ENCODE measurements at places on chromosomes 3 and 15.

GRCh38 chr3:69084326-69085167, at the start of gene ARL6IP5:
TSS of gene ARL6IP5 (plus strand) at chr3:69084937. CDS start at chr3:69085048, 111 bp downstream.
- peak; percentile 84 for DNase-seq

DNA sequence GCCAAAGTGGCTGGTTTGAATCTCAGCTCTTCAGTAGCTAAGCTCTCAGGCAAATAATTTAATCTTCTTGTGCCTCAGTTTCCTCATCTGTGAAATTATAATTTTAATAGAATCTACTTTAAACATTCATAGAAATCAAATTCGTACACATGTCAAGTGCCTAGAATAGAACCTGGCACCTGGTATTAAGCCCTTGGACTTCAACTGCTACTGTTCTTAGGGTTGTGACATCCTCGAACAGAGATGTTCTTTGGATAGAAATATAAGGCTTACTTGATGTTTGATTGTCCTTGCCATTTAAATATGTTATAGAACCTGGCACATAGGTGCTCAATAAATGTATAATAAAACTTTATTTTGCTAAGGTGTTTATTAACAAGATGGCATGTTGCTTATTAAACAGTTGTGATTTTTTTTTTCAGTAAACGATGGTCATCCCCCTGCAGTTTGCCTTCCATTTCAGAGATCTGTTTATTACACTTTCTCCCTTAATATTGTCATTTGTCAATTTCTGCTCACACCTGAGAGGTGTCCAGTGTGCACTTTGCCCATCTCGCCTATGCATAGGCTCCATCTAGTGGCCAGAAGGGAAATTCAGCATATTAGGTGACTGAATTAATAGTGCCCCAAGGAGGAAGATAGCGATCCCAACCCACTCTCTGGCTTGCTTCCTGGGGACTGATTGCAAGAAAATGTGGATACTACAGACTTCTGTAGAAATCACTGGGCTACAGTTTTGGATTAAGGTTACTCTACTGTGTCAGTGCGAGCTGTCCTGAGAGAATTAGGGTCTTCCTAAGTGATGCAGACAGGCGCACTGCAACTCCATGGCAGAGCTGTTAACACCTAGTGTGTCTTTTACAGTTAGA, 10.7 kb downstream of the IGF1R start:
- DNase-seq: peak; percentile 47

DNA sequence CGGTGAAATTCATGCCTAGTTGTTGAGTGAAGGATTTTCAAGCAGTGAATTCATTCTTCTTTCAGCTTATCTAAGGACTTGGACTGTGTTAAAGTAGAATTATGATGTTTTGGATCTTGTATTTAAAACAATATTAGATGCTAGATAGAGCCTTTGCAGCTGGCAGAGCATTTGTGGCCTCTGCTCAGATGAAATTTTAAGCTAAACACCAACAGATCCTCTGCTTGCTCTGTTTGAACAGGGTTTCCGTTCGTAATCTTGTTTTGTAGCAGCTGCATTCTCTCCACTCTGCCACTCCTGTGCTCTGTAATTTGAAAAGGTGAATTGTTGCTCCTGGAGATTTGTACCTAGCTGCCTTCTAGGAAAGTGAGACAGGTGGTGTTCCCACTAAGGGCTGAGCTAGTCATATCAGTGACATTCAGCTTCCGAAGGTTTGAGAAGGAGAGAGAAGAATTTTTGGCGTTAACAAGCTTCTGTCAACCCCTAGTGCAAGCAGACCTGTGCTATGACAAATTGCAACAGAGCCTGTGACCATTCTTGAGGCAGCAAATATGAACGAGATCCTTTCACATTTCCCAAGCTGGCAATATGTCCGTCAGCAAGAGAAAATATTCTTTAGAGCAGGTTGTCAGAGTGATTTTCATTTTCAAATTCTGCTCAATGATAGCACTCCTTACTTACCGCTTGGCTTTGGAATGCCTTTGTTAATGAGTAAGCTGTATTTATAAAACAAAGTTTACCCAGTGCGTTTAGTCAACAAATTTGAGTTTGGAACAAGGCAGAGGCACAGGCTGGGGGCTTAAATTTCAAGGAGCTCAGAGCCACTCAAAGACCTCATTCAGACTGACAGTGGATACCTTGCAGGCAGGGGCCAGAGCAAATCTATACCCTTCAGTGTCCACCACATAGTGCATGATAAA, 5.3 kb downstream of the CHST2 start:
- peak; percentile 76 for DNase-seq

DNA sequence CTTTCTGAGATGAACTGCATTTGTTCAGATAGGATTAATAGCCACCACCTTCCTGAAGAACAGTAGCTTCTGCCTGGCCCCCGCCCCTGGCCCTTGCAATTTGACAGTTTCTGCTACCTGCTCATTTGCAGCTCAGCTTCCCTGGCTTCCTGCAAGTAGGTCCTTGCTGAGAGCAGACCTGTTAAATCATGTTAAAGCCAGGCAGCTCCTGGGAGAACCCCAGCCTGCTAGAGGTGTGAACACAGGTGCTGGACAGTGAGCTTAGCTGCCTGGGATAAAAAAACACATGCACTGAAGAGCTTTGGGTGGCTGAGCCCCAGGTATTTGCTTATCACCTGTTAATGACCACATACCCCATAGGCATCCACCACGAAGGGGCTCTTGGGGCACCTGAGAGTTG, 143.4 kb downstream of the PTPRG start:
- DNase-seq: no peak

GRCh38 chr3:58104712-58105111, 96.5 kb downstream of the FLNB start:
- DNase-seq: no peak

DNA sequence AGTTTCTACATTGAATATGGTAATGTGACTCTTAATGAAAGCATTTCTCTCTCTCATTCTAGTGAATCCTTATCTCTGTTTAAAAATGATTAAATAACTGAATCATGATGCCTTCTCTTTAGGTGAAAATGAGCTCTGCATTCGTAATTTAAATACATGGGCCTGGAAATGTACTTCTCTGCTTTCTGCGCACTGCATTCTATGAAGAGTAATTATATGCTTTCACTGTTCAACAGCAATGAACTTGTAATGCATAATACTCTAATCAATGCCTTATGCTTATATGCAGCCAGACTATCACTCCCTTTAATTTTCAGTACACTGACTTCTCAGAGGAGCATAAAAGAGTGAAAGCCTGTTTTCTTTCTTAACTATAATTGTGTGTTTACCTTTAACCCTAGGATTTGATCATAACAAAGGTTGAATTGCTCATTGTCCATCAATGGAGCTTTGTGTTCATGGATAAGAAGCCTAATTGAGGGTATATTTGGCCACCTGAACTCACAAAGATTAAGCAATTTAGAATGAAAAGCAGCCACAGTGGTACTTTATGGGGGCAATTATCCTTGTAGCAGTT, 330.8 kb upstream of the PDZRN3 start:
- DNase-seq: peak; percentile 87

- no peak for DNase-seq
Observed at GRCh38 chr15:88257311-88258092, 963 bp upstream of the NTRK3 start.

DNA sequence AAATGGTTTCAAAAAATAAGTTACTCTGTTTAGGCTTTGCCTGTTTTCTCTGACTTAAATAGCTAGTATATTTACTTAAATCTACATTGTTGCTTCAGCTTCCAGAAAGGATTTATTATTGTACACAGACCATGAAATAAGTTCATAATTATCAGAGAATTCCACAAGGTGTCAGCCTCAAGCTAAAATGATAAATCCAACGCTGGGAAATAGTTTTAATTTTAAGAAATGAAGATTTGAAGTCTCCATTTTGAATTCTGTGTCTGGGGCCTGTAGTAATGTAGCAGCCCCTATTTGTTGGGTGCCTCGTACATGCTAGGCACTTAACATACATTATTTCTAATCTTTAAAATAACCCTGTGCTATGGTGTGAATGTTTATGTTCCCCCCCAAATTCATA, 92.6 kb upstream of the KCNMB2 start:
- DNase-seq: peak; percentile 45

DNA sequence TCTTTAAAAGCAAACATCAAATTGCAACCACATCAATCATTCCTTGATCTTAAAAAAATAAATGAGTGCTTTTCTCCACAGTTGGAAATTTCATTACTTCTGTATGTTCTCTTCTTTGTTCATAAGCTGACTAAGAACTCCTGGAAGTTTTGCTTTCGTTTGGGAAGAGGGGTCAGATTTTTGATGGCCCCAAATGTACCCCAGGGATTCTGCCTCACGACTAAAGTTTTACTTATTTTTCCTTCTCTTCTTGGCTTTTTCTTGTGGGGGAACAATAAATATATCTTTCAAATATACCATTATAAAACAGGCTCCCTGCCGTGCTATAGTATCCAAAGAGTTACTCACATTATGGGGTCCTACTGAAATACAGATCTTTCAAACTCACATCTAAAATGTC, 215.0 kb upstream of the CDIN1 start:
- no peak for DNase-seq

GRCh38 chr3:62277450-62277849, 95.9 kb downstream of the FEZF2 start:
- no peak for DNase-seq

GRCh38 chr15:38547255-38547997, 17.2 kb downstream of the RASGRP1 start:
- no peak for DNase-seq

DNA sequence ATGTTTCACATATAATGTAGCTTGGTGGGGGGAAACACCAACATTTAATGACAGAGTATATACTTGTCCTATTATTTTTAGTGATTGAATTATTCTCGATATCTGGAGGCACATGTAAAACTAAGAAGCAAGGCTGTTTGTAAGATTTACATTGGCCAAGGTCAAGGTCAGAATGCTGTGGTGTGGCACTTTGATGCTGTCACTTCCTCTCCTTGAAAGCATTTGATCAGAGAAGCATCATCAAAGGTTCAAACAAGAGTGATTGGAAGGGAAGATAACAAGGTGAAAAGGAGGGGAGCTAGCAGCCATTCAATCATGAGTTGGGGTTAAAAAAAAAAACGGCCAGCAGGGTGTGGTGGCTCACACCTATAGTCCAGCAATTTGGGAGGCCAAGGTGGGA, 26.4 kb downstream of the RTF1 start:
- DNase-seq: no peak

DNA sequence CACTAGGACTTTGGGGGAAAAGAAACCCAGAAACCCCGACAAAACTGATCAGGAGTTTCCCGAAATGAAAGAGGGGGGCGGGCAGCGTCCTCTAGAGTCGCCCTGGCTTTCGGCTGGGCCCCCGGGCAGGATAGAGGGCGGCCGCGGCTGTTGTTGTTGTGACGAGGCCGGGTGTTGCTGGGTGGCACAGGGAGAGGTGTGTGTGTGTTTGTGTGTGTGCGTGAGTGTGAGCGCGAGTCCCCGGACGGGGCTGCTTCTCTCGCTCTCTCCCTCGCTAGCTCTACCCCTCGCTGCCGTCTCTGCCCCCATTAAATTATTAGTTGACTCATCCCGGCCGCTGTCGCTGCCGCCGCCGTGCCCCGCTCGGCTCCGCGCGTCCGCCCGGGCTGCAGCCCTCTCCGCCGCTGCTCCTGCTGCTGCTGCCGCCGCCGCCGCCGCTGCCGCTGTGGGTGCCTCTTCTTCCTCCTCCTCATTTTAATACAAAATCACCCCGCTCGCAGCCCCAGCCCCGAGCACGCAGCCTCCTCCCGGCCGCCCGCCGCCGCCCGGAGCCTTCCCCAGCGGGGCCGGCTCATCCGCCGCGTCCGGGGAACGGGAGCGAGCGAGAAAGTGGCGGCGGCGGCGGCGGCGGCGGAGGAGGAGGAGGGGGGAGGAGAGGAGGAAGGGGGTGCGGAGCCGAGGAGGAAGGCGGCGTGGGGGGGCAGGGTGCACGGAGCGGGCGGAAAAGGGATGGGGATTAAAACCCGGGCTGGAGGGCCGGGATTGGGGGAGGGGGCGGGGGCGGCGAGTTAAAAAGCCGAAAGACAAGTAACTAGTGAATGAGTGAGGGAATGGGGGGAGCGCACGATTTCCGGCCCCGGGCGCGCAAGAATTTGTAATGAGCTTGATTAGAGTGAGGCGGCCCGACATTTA, at the start of gene SATB1:
SATB1 (minus strand) TSS at position 611 of the 912 bp plus-strand sequence. CDS start 4,372 bp downstream, outside the sequence.
- DNase-seq: peak; percentile 31

GRCh38 chr3:197003461-197004385, 25.9 kb downstream of the MELTF start:
- DNase-seq: no peak

DNA sequence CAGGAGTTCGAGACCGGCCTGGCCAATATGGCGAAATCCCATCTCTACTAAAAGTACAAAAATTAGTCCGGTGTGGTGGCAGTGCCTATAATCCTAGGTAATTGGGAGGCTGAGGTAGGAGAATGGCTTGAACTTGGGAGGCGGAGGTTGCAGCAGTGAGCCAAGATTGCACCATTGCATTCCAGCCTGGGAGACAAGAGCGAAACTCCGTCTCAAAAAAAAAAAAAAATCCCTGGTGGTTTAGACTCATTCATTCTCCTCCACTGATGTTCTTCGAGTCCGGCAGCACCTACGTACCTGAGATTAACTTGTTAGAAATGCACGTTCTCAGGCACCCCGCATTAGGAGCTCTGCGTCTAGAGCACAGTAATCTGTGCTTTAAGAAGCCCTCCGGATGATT, 3.7 kb downstream of the MCTP2 start:
- DNase-seq: no peak

GRCh38 chr3:36707623-36708409, 56.5 kb downstream of the DCLK3 start:
- DNase-seq: no peak

- no peak for DNase-seq
Observed at GRCh38 chr15:66966256-66966655, 99.1 kb upstream of the SMAD3 start.

DNA sequence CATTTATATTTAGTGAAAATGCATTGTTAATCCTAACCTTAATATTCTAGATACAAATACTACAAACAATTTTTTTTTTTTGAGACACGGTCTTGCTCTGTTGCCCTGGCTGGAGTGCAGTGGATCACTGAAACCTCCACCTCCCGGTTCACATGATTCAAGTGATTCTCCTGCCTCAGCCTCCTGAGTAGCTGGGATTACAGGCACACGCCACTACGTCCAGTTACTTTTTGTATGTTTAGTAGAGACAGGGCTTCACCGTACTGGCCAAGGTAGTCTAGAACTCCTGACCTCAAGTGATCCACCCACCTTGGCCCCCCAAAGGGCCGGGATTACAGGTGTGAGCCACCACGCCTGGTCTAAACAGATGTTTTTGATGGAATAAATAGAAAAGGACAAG, 361.5 kb upstream of the NECTIN3 start:
- no peak for DNase-seq

GRCh38 chr3:29415482-29416223, 134.8 kb downstream of the RBMS3 start:
- no peak for DNase-seq

GRCh38 chr3:48558493-48559134, 2.0 kb upstream of the PFKFB4 start:
- no peak for DNase-seq

DNA sequence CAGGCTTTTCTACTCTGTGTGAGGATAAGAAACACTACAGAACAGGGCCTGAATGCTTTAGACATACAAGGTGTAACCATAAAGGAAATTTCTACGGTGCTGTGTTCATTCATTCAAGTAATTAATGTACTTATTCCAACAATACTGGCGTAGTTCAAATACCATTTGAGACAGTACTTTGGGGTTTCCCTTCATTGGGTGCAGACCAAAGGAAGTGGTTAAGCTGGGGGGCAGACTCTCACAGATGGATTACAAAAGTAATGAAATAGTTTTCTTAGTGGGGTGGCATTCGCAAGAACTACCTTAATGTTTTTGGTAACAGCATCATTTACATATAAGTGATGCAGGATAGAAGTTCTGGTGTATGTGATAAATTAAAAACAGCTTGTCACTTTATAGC, 65.9 kb downstream of the BTD start:
- DNase-seq: no peak
